ENCODE measurements at places on chromosomes 6 and 20.

DNA sequence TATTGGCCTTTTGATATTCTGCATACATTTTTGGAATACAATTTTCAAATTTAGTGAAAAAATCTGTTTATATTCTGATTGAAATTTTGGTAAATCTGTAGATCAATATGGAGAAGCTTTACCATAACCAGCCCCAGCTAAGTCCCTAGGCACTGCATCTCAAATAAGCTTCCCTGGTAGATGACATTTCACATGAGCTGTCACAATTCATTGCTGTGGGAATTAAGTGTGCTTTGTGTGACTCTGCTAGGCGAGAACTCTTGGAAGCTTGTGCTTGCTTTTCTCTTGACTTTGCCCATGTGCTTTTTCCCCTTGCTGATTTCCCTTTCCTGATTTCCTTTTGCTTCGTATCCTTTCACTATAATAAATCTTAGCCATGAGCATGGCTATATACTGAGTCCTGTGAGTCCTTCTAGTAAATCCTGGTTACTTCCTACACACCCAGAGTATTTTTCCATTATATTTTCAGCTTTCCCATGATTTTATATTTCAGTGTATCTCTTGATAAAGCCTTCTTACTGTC is 166.5 kb upstream of the MMS22L start:
- DNase-seq: no peak

DNA sequence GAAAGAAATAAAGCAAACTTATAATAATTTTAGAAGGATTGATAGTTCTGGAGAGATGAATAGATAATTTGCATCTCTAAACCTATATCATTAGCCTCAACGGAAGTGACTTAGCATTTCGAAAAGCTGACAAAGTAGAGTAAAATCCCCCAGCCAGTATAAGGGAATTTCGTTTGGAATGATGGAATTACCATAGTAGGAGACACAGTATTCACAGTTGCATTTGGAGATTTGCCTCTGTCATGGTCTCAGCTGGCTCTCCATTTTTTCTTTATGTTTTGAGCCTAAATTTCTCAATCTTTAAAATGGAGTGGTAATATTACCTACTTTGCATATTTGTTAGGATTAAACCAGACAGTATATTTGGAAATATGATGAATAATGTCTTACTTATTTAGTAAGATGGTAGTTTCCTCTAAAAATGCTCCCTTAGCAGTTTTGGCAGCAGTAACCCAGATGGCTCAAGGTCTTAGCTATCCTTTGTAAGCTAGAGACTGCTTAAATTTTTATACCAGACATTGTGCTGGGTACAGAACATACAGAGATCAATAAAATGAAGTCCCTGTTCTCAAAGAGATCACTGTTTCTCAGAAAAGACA is 58.2 kb downstream of the SMAP1 start:
- no peak for DNase-seq

GRCh38 chr20:12028771-12029170 is 111.1 kb downstream of the BTBD3 start:
- DNase-seq: no peak

GRCh38 chr6:111552241-111552744 is 53.4 kb downstream of the TRAF3IP2 start:
- no peak for DNase-seq

GRCh38 chr6:158474961-158475343 is 84.9 kb upstream of the TMEM181 start:
- no peak for DNase-seq

GRCh38 chr6:138287144-138287955 is 69.1 kb upstream of the PBOV1 start:
- DNase-seq: peak; percentile 47

DNA sequence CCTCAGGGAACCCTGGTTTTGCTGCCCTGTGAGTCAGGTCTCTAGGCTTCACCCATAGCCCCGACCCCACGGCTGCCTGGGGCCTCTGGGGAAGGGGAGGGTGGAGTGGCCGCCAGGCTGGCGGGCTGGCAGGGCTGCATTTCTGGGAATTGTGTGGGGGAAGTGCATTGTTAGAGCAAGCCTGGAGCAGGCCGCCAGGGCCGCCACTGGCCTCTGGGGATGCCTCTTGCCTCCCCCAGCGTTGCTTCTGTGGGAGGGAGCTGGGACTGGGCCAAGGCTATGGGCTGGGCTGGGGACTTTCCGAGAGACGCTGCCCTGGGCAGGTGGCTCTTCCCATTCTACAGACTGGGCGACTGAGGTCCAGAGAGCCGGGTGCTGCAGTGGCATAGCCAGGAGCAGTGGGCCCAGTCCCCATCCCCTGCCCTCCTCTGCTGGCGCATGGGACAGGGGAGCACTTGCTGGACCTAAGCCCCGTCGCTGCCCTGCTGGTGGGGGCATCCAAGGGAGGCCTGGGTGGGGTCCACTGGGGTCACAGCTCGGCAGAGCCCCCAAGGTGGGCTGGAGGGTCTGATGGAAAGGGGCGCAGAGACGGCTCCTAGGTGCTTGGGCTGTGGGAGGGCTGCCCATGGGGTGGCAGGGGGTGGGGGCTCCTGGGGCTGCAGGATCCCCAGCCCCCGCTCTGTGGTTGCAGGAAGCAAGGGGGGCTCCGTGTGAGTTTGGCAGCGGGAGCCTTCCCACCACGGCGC is 6.6 kb upstream of the SOX18 start:
- DNase-seq: no peak

GRCh38 chr20:380763-381580 is 412 bp downstream of the TRIB3 start:
- DNase-seq: peak; percentile 45

GRCh38 chr6:135170849-135171248 is 10.3 kb upstream of the MYB start:
- DNase-seq: no peak

- no peak for DNase-seq
Measured at GRCh38 chr6:110815015-110815410, 256 bp downstream of the CDK19 start.

DNA sequence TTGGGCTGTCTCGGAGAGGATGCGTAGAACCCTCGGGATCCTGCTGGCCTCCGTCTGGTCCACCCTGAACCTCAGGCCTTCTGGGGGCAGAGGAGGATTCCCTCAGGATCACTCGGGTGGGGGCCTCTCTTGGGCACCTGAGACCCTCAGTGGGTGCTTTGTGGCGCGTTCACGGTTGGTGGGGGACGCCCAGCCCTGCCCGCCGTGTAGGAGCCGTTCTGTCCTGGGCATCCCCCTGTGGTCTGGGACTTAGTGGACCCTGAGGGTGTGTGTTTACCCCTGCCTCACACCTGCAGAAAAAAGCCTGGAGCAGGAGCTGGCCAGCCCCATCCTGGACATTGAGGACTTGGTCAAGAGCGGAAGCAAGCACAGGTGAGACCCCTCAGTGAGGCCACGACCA is 7.6 kb downstream of the RTEL1 start:
- no peak for DNase-seq

- no peak for DNase-seq
Measured at GRCh38 chr6:52337633-52338290, 24.2 kb upstream of the PAQR8 start.

DNA sequence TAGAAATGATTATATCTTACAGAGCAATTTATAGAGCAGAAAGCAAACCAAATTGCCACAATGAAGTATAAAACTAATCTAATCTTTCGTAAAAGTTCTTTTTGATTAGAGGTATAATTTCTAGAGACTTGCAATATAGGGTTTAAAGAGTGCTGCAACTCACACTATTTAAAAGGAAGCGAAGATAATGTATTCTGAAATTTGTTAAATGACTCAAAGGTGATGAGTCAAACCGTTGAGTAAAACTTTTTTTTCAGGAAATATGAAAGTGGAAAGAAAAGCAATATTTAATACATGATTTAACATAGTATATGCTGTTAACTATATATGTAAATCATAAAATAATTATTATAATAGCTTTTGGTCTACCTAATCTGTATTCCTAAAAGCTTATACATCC is 133.6 kb downstream of the SYNE1 start:
- no peak for DNase-seq

GRCh38 chr6:1024161-1024560 is 287.7 kb upstream of the FOXQ1 start:
- no peak for DNase-seq

GRCh38 chr20:25199473-25200260 is 4.2 kb downstream of the ENTPD6 start:
- DNase-seq: no peak

- DNase-seq: no peak
Measured at GRCh38 chr6:41135062-41135832, 18.9 kb downstream of the TREML1 start.

DNA sequence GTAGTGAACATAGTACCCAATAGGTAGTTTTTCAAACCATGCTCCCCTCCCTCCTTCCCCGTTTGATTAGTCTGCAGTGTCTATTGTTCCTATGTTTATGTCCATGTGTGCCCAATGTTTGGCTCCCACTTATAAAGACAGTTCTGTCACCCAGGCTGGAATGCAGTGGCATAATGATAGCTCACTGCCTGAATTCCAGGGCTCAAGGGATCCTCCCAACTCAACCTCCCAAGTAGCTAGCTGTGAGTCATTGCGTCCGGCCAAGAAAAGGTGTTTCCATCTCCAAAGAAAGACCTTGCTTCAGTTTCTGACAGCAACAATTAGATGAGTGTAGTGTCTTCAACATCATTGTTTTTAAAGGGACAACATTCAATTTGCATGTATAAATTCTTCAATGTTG is 131.1 kb upstream of the CEP162 start:
- DNase-seq: no peak

DNA sequence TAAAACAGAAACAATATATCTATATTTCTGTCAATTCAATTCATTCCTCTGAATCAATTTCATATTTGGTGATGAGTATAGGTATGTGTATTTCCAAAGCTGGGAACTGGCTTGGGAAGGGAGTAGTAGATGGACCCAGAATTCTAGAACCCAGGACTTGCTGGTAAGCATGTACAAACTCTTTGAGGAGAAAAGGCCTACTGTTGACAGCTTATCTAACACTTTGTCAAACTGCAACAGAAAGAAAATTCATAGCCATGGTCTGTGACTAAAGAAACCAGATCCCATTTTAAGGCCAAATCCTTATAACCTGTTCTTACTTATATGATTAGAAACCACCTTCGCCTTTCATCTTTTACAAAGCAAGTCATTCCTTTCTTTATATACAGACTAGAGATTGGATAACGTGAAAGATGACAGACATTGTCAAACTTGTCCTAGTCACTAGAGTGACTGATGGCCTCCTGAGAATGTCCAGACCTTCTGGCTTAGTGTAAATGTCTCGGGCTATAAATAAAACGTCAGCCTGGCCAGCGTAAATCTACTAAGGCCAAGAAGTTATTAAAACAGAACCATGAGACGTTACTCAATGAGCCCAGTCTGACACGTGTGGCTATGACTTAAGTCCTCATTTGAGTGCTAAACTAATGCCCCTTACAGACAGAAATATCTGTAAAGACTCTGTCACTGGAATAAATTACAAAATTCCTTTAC is 152.3 kb downstream of the ALDH8A1 start:
- DNase-seq: no peak

DNA sequence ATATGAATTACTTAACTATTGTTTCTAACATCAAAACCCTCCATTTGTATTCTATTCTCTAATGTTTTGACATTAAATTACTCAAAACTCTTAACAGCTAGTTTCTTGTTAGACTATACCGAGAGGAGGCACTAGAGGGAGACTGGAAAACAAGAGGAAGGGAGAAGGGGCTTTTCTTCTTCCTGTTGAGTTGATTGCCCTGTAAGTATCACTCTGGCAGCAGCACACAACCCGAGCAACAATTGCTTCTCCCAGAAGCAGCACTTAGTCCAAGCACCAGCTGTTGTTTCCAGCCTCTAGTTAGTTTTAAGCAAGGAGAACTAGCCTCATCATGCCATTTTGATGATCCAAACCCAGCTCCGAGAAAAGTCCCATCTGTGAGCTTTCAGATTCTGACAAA is 603.8 kb downstream of the PRKN start:
- DNase-seq: no peak

- DNase-seq: no peak
Measured at GRCh38 chr20:8774412-8774811, 294.5 kb upstream of the PLCB4 start.

DNA sequence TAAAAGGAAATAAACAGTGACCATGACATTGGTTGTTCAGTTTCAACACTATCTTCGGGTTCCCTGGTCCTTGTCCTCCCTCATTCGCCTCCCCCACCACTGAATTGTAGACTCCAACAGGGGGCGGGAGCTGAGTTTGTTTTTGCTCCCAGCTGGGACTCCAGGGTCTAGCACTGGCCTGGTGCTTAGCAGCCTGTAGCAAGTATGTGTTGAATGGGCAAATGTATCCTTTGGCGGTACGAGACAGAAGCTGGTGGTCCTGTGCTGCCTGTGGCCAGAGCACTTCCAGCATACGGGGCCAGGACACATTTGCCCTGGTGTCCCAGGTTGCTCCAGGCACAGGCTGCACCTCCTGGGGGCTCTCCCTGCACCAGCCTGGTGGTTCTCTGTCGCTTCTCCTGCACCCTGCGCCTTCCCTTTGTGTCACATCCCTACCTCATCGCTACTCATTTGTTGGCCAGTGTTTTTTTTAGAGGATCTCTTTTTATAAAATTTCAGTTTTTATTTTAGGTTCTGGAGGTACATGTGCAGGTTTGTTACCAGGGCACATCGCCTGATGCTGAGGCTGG is 40.1 kb downstream of the PHACTR3 start:
- DNase-seq: no peak
